ENCODE measurements at places on chromosomes 1 and 21.

- DNase-seq, result no peak
Measured at GRCh38 chr1:72526926-72527325, 244.6 kb upstream of the NEGR1 start.

DNA sequence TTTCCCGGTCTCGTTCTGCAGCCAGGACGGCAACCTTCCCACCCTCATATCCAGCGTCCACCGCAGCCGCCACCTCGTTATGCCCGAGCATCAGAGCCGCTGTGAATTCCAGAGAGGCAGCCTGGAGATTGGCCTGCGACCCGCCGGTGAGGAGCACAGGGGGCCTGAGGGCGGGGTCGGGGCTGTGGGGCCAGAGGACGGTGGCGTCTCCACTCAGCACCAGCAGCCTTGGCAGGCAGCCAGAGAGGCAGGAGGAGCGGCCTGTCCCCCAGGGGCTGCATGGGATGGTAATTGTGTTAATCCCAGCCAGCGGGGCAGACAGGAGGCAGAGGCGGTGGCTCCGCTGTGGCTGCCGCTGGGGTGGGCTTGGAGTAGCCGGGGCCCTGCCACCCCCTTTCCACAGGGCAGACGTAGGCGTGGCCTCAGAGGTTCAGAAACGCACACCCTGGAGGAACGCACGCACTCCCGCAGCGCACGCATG lies 12.1 kb downstream of the SAMD11 start:
- no peak for DNase-seq

- DNase-seq, result no peak
Measured at GRCh38 chr1:201989354-201990128, 7.1 kb downstream of the RNPEP start.

DNA sequence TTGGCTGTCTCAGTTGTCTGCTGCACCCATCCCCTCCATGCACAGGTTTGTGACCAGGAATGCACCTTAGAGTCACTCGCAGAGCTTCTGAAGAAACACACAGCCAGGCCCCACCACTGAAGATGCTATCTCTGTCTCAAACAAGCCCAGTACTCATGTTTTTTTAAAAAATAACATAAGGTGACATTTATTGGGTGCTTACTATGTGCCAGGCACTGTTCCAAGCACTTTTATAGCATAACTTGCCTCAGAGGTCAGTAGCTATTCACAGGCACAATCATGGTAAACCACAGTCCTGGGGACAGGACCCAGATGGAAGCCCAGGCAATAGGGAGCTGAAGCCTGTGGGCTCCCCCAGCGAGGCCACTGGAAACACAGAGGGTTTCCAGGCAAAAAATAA lies 8.8 kb upstream of the ATP13A2 start:
- no peak for DNase-seq

GRCh38 chr1:5751833-5752745 lies 240.1 kb downstream of the NPHP4 start:
- no peak for DNase-seq

DNA sequence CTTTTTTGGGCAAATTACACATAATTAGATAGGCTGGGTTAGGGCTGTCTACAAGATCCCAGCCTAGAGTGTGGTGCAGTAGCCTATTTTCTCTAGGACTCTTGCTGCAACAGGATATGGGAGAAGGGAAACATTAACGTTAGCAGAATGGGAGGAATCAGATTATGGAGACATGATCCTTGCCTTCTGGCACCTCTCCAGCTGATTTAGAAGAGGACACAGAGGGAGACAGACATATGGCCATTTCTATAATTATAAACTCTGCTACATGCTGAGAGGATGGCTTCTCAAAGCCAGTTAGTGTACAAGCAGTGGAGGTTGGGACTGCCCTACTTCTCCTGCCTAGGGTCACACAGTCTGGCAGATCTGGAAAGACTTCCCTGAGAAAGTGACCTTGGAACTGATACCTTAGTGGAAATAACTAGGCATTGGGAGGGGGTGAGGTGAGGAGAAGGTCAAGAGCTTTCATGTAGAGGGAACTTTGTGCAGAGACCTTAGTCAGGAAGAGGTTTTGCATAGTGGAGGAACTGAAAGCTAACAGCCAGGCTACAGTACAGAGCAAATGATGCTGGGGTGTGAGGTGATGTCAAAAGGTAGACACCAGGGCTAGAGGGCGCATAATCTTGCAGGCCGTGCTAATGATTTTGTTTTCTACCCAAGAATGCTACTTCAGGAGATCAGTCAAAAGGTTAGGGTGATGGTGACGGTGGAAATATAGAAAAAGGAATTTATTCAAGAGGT lies 1.2 kb upstream of the CD1D start:
- DNase-seq, result no peak

DNA sequence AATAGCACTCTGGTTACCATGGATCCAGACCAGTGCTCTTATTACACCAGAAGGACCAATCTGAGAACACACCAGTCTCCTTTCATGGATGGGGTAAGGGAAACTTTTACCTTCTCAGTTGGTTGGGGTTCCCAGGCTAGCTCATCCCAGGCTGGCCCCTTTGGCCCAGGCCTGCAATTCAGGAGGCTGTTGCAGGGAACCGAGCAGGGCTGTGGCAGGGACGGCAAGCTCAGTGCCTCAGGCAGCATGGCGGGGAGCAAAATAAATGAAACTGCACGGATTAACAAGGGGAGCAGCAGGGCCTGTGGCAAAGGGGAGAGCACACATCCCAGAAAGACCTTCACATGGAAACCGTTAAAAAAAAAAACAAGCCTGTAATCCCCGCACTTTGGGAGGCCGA lies 57.0 kb downstream of the DMRTB1 start:
- no peak for DNase-seq

DNA sequence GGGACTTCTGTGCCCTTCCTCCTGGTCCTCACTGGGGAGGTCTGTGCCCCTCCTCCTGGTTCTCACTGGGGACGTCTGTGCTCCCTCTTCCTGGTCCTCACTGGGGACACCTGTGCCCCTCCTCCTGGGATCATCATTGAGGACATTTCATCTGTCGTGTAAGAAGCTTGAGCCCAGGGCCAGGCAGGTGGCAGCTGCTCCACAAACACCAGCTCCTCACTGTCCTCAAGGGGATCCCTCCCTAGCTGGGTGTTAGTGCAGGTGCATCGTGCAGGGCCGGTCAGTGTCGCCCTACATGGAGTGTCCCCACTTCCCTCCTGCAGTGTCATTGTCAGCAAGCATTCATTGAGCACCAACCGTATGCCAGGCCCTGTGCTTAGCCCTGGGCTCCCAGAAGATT lies 312.7 kb downstream of the PTPRU start:
- DNase-seq, result no peak

DNA sequence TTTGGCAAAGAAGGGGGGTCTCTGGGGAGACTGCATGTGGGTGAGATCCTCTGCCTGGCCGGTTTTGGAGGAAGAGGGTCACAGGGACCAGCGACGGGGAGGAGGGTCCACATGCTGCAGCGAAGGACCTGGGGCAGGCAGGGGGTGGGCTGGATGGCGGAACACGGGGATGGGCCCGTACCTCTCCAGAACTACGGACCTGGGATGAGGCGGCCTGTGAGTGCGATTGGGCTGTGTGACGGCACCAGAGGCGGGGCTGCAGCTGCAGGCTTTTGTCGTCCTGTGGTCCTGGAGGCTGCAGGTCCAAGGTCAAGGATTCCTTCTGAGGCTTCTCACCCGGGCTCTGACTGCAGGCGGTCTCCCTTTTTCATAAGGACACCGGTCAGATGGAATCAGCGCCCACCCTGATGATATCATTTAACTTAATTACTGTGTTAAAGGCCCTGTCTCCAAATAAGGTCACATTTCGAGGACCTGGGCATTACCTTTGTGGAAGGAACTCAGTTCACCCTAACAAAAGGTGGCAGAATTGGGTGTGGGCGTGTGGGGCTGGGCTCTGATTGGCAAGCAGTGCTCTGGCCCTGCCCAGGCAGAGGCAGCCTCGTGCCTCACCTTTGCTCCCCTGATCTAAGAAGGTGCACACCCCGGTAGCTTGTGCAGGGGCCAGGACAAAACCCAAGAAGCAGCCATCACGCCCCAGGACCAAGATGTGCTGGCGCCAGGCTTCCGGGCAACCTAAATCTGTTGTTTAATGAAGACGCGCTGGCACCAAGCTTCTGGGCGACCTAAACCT lies 60.0 kb upstream of the TRAPPC10 start:
- no peak for DNase-seq

DNA sequence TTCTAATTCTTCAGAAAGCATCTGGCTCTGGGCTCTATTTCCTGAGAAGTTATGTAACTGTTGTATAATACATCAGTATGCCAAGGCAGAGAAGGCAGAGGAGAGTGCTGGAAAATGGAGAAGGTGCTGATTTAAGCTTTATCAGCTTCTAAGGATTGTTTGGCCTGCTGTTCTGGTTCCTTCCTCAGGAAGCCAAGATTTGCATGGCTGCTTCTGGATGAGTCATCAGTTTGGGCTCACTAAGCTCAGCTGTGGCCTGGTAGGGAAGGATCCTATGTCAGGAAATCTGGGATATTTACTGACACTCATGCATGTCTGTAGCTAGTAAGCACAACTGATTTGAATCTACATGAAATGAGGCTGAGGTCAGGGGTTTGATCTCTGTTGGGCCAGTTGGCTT lies 73.2 kb upstream of the ADGRL4 start:
- no peak for DNase-seq

- no peak for DNase-seq
Measured at GRCh38 chr1:19532519-19532918, 47.2 kb upstream of the CAPZB start.

DNA sequence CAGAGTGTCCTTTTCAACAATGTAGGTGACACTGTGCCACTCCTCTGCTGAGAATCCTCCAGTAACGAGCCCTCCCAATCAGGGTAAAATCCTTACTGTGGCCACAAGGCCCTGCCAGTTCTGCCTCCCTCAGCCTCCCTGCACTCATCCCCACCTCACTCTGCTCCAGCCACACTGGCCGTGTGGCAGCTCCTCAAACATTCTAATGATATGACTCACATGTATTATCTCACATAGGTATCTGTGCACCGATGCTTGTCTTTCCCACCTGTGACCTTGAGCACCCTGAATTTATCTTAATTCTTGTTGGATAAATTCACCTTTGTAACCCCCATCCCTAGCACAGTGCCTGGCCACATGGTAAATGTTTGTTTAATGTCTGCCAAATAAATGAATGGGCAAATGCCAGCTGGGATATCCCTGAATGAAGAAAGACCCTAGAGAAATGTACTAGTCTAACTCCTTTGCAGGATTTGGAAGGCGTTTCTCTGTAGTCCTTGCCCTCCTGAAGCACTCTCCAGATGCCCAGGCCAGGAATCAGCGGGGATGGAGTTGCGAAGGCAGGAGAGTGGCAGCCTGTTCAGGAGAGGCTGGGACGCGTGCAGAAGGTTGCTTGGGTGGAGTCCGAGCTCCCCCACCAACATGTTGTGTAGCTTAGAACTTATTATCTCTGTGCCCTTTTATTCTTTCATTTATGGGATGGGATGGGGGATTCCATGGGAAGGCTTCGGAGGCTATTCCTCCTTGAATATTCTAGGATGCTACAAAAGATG lies 106.0 kb downstream of the TMEM53 start:
- no peak for DNase-seq

- DNase-seq, result no peak
Measured at GRCh38 chr1:38941527-38942019, at the start of gene RHBDL2. Gene RHBDL2, minus strand, starts transcription at chr1:38941830. Its CDS starts 22,618 bp downstream, at chr1:38919212.

- no peak for DNase-seq
Measured at GRCh38 chr1:156121457-156121856, 6.9 kb downstream of the LMNA start.

- DNase-seq, result no peak
Measured at GRCh38 chr1:45769261-45769932, 18.9 kb upstream of the IPP start.

- DNase-seq, result no peak
Measured at GRCh38 chr1:30588311-30589073, 134.9 kb downstream of the MATN1 start.

- DNase-seq, result no peak
Measured at GRCh38 chr1:37437087-37437486, 37.3 kb upstream of the ZC3H12A start.

DNA sequence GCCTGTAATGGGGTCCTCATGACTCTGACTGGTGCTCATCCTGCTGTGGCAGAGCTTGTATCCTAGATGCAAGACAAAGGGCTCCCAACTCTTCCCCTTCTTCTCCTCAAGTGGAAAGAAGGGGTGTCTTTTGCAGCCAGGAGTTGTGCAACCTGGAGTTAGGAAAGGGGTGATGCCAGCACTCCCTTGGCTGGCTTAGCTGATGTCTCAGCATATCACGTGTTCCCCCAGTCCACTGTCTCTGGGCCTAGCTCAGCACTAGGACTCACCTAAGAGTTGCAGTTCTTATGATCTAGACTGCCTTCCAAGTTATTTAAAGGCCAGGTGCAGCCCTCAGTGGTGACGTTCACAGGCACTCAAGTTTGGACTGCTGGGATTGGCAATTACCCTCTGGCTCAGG lies 146.2 kb upstream of the GORAB start:
- DNase-seq, result no peak

GRCh38 chr1:6495041-6495441 lies 3.6 kb upstream of the PLEKHG5 start:
- no peak for DNase-seq

- DNase-seq, result no peak
Measured at GRCh38 chr1:184757406-184757805, 2.7 kb upstream of the EDEM3 start.

- no peak for DNase-seq
Measured at GRCh38 chr1:177091040-177091439, 73.5 kb downstream of the ASTN1 start.

GRCh38 chr1:107276247-107276646 lies 135.4 kb downstream of the NTNG1 start:
- DNase-seq, result no peak

DNA sequence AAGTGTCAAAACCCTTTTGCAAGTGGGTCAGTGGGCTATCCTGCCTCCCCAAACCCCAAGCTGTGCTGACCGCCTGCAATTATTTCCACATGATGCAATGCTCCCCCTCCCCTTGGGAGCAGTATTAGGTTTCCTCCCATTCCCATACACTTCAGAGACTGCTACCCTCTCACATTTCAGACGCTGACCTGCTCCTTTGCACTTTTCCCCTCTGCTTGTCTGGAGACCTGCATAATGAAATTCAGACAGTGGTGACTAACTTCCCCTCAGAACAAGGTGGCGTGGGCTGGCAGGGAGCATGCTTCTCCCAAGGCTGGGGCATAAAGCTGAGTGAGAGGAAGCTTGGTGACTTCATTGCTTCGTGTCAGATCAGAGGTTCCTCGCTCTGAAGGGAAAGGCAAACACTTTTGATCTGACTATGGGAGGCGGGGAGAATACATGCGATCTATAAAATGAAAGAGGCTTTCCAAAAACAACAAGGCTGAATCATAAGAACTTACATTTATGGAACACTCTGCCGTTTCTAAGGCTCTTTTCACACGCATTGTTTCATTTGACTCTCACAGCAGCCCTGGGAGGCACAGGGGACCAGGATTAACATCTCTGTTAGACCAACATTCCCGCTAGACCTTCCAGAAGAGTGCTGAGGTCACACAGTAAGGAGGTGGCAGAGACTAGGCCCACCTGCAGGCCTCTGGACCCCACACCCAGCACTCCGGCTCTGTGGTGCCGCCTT lies 27.5 kb upstream of the ROR1 start:
- no peak for DNase-seq

All from stimulated activated CD8-positive, alpha-beta memory T cell treated with anti-CD3 and anti-CD28 coated beads, Interleukin-2, amount 100 ng/mL, for 1 hour (primary cell).